ENCODE measurements at places on chromosomes 3 and 15. TPM values are rescaled to one million over a fixed set of nuclear protein-coding genes. Genes with fewer than 3 reads are reported as not detected.

Gene MEGF11
- not detected for total RNA-seq

Gene TXNRD3
- 22.5 TPM for total RNA-seq

Gene SLC9C1
- not detected for total RNA-seq

Gene GP9
- total RNA-seq, result not detected

Gene C3orf20
- not detected for total RNA-seq

Gene IL17RE
- total RNA-seq, result 22.7 TPM

Gene PROS1
- total RNA-seq, result 0.25 TPM

Gene DIPK2A
- 18.7 TPM for total RNA-seq
